ENCODE measurements at places on chromosomes 3 and 15.
A peak's percentile ranks its signal among the peaks of the same experiment; 100 is the strongest.

GRCh38 chr15:25525741-25526140, 86.9 kb upstream of the UBE3A start:
- DNase-seq: no peak

- DNase-seq: peak; percentile 74
These were observed 83.9 kb upstream of the MEX3B start for GRCh38 chr15:82129761-82130160.

GRCh38 chr3:169641167-169641566, 22.3 kb downstream of the MECOM start:
- DNase-seq: no peak

GRCh38 chr15:80186597-80186996, 33.8 kb downstream of the FAH start:
- no peak for DNase-seq

- DNase-seq: no peak
These were observed 530.5 kb downstream of the FHIT start for GRCh38 chr3:60720736-60721135.

GRCh38 chr3:138608322-138609135, at the start of gene FAIM:
FAIM (plus strand) TSS chr3:138608771; CDS start chr3:138619727, 10,956 bp downstream.
- peak; percentile 66 for DNase-seq

- DNase-seq: peak; percentile 56
These were observed 25.3 kb downstream of the FBXO22 start for GRCh38 chr15:75928680-75929608.

DNA sequence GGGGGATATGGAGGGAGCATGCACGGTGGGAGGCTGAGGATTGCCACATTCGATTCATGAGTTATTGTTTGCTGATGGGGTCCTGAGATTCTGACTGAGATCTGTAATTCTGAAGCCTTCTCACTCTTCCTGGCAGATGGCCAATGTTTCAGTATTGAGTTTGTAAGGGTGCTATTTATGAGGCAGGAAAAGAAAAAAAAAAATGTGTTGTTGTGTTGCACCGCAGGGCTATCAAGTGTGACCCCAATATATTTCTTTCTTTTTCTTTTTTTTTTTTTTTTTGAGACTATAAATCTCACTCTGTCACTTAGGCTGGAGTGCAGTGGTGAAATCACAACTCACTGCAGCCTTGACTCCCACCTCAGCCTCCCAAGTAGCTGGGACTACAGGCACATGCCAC, 3.2 kb upstream of the SENP2 start:
- no peak for DNase-seq

- DNase-seq: no peak
These were observed 104.3 kb upstream of the CHMP2B start for GRCh38 chr3:87122766-87123165.

DNA sequence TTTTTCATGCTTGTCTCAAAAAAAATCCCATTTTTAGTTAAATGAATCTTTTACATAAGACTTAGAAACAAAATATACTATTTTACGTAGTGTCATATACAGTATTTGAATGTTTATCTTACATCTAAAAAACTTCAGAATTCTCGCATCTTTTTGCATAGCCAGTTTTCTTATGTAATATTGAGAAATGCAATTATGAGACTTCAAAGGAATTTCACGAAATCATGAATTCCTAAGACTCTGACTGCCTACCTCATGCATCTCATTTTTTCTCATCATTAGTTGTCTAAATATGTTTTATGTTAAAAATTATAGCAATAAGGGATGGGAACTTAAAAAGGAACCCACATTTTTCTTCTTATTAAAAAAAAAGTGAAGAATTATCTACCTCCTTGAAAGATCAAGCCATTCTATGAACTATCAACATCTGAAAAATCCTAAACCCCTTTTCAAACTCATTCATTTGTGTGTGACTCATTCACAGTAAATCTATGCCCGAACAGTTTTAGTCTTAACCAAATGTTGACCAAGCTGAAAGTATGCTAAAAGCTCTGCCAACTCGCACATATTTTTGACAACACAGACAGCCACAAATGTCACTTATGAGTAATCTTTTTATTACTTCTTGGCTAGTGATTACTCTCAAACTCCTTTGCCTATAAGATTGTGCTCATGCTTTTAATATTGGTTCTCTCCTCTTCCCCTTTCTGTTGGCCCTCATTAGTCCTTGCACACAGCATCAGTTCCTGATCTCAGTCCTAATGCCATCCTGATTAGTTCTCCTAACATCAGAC, 115.9 kb downstream of the DCLK3 start:
- DNase-seq: peak; percentile 80

- no peak for DNase-seq
These were observed 2.5 kb downstream of the CHST2 start for GRCh38 chr3:143122089-143122430.

DNA sequence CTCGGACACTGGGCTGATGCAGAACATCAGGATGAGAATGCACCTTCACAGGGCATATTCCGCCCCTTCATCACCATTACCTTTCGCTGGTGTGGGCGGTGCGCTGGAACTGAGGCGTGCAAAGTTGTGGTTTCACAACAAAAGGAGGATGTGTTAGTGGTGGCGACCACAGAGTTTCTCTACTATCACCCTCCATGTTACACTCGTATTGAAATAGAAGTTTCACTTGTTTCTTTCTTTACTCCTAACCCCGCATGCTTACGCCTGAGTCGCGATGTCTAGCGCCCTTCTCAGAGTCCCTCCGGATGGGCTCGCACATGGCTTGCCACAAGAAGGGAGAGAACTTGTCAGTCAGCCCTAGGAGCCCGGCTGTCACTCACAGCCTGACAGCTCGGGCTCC, 148.7 kb downstream of the GABRB3 start:
- DNase-seq: no peak

DNA sequence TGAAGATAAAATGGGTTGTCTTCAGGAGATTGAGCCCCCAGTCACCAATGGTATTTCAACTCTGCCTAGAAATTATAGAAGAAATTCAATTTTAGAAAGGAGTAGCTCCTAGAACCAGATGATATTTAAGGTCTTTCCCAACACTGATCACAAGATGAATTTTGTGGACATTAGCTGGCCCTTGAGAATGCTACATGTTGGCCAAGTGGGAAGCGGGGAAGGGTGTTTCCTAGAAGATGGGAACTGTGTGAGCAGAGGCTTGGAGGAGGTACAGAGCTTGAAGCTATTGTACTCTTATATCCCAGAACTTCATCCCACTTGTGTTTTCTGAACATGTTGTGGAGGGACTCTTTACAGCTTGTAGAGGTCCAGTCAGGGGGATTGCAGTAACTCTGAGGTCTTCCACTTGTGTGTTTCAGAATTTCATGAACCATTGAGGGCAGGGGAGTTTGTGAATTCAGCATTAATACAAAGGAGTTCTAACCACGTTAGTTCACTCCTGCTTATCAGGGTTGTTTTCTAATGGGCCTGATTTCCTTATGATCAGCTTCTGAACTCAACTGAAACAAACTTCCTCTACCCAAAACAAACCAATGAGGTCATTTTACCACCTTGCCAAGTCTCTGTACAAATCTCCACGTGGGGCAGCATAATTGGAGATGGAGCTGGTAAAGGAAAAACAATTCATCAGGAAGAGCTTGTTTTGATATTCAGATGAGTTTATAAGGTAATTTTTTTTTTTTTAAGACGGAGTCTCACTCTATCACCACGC, 152.6 kb upstream of the TPM1 start:
- peak; percentile 73 for DNase-seq

- DNase-seq: no peak
These were observed 2.3 kb downstream of the PPP2R3A start for GRCh38 chr3:135967867-135968266.

DNA sequence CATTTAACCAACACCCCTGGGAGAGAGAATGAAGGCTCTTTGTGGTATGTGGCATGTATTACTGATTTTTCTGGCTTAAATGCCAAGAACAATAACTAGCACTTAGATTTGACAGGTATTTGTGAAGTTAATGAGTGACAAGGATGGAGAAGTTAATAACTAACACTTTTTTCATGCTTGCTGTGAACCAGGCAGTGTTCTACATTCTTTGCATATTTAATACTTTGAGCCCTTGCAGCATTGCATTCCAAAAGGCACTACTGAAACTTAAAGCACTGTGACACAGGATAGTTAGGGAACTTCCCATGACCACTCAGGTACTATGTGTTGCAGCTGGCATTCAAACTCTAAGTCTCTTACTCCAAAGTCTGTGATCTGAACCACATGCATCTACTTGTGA, 650.6 kb downstream of the ZPLD1 start:
- DNase-seq: no peak

- peak; percentile 33 for DNase-seq
These were observed 889.8 kb downstream of the ROBO1 start for GRCh38 chr3:78878011-78878410.

DNA sequence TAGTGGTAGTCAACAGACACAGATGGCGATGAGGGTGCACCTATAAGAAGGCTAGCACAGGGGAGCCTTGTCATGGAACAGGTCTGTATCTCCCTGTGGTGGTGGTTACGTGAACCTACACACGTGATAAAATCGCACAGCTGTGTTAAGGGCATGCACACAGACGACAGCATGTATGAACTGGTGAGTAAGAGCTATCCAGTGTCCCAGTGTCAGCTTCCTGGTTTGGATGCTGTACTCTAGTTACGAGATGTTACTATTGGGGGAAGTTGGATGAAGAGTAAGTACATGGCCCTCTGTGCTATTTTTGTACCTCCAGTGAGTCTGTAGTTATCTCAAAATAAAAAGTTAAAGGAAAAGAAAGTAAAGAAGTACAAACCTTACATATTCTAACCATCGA, 38.2 kb downstream of the MTMR10 start:
- no peak for DNase-seq
